ENCODE measurements at places on chromosomes 6 and 20.

GRCh38 chr6:158174514-158174913 lies 6.4 kb downstream of the GTF2H5 start:
- no peak for DNase-seq

DNA sequence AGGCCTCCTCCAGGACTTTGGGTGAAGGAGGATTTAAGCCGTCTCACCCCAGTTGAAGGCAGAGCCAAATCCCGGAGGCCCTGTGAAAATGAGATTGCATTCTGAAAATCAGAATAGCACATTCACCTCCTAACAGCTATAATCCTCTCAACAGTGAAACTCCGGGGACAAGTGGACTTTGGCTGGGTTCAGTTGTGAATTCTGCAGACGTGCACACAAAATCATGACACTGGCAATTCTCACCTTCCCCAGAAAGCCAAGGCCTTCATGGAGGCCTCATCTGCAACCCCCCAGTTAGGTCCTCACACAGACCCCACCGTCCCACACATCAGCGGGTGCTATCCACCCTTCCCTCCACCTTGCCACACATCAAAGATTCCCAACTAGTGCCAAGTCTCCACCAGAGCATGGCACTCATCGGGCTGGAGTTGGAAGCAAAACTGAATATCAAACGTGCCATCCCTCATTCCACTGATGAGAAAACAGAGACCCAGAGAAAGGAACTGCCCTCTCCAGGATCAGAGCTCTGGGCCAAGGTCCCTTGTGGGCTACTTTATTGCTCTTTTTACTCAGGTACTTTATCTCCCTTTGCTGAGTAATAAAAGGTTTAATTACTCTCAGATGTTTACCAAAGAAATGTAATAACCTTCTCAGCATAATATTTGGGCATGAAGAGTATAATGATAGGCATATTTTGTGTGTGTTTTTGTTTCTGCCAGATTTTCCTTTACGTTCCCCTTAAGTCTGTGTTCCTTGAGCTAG lies 4.8 kb upstream of the BTNL2 start:
- DNase-seq, result no peak

- no peak for DNase-seq
Observed at GRCh38 chr6:26296857-26297648, 67.9 kb upstream of the BTN3A2 start.

GRCh38 chr20:45409521-45410272 lies 1.6 kb downstream of the DBNDD2 start:
- no peak for DNase-seq

GRCh38 chr20:61295682-61296628 lies 43.9 kb downstream of the CDH4 start:
- DNase-seq, result no peak
